Hematopoietic multipotent progenitor cell treated with erythropoietin and hydrocortisone succinate and interleukin-3 and kit ligand, for 6 days (in vitro differentiated cells): ENCODE measurements at places on chromosomes 4 and X.

DNA sequence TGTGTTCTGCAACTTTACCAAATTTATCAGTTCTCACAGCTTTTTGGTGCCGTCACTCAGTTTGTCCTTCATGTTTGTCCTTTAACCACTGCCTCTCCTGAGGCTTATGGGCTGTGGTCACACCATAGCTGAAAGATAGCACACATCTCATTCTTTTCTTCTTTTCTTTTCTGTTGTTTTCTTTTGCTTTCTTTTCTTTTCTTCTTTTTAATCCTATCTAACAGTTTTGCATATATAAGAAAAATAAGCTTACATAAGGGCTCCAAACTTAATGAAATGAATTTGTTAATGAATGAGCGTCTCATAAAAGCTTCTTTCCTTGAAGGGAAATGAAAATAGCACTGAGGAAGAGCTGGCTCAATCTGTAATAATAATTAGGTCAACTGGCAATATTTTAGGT is 1061.2 kb downstream of the PCDH18 start:
- no peak for DNase-seq

DNA sequence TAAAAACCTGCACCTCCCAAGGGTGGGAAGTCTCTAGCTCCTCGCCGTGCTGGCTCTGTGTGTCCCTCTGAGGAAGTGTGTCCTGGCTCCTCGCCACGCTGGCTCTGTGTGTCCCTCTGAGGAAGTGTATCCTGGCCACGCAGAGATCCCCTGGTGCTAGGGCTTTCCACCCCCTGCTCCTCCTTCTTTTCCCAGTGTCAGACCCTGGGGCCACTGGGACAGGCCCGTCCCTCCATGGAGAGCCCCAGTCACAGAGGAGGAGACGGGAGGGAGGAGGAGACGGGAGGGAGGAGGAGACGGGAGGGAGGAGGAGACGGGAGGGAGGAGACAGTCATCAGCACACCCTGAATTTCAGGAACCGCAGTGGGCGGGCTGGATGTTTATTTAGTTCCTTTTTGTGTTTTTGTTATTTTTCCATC is 53.8 kb upstream of the HGFAC start:
- peak; percentile 32 for DNase-seq

DNA sequence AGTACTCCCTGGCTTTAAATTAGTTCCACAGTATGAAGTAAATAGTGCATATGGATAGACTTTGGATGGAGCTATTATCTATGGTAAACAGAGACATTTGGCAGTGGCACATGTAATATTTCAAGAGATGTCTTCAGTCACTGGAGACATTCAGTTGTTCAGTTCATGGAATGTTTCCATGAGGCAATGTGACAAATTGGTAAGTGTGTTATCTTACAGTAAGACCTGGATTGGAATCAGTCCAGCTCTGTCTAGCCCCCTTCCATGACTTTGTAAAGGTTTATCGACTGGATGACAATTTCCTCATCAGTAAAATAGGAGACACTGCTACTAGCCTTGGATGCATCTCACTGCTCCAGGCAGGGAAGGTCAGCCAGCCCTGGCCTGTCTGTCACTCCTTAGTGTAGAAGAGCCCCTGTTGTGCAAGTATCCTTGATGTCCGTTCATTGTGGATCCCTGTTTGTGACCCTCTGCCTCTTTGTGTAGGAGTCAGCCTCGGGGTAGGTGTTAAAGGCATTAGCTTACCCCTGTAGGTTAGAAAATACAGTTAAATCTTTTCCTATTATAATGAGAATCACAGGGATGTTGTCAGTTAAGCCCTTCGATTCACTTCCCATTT is 335.9 kb downstream of the ANK2 start:
- DNase-seq: no peak

DNA sequence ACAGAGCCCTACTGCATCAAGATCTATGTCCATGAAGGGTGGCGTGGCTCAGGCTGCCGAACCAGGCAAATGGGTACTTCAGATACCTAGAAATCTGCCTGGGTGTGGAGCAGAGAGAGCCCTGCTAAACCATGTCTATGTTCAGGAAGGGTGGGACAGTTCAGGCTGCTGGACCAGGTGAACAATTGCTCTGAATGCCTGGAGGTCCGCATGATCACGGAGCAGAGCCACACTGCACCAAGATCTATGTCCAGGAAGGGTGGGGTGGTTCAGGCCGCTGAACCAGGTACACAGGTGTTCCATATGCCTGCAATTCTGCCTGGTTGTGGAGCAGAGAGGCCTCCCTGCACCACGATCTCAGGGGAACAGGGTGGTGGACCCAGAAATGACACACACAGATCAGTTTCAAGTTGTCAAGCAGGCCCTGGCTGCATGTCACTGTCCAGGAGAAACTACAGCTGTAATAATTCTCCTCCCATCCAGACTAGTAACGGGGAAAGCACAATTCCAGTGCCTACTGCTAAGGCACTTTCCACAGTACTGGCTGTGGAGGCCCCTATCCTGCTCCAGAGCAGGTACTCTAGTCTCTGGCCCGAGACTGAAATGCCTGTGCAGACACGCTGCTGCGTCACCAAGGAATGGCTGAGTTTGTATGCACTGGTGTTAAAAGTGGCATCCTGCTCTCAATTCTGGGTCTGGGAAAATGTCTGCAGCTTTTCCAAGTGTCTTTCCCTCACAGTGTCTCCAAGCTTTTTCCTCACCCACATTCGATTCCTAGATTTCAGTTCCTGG is 25.2 kb downstream of the UBQLN2 start:
- DNase-seq: no peak

GRCh38 chr4:88763075-88763474 is 65.4 kb upstream of the NAP1L5 start:
- DNase-seq: no peak

DNA sequence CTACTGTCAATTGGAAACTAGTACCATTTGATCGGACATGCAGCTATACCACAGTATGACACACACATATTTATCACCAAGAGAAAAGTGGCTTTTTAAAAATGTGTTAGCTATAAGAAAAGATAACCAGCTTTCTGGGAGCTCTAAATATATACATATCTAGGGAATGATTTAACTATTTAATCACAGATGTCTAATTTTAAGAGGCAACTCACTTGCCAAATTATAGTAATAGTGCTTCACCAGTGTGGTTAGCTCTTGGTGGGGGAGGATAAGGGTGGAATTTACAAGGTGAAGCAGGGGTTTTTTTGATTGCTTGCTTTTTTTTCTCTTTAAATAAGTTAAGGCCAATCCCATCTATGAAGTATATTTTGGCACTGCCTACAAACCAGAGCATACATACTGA is 547.7 kb upstream of the DIPK2B start:
- DNase-seq: peak; percentile 38

- DNase-seq: peak; percentile 81
Observed at GRCh38 chr4:139530833-139531427, 25.1 kb downstream of the SETD7 start.
